ENCODE measurements at places on chromosomes 6 and 20. TPM values are rescaled to one million over a fixed set of nuclear protein-coding genes. Genes with fewer than 3 reads are reported as not detected.

The MPIG6B gene
- not detected for total RNA-seq

- peak; percentile 38 for DNase-seq
- H3K27ac ChIP-seq, result no peak overlapping the region
- H3K4me1 ChIP-seq, result no peaks in the 10 kb centered on the region
- no peak overlapping the region for H3K4me3 ChIP-seq
- H3K36me3 ChIP-seq, result no peaks in the 10 kb centered on the region
Observed at GRCh38 chr20:58473453-58474425, 41.5 kb downstream of the APCDD1L start.

DNA sequence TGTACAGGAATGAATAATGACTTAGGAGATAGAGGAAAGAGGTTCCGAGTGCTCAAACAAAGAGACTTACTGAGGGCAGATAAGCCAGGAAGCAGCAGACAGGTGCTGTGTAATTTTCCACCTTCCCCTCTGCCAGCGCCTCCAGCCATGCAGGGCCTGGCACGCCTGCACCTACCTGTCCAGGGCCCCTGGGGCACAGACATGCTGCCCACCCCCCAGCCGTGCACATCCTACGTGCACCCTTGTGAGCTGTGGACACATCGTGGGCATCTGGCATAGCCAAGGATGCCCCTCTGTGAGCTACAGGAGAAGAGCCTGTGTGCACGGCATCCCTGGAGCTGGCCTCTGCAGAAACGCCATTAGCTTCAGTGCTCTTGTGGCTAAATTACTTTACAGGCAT lies 7.1 kb upstream of the SMOC2 start:
- DNase-seq, result no peak
- no peaks in the 10 kb centered on the region for H3K36me3 ChIP-seq
- H3K4me3 ChIP-seq, result no peak overlapping the region
- no peaks in the 10 kb centered on the region for H3K27me3 ChIP-seq
- H3K4me1 ChIP-seq, result no peaks in the 10 kb centered on the region

DNA sequence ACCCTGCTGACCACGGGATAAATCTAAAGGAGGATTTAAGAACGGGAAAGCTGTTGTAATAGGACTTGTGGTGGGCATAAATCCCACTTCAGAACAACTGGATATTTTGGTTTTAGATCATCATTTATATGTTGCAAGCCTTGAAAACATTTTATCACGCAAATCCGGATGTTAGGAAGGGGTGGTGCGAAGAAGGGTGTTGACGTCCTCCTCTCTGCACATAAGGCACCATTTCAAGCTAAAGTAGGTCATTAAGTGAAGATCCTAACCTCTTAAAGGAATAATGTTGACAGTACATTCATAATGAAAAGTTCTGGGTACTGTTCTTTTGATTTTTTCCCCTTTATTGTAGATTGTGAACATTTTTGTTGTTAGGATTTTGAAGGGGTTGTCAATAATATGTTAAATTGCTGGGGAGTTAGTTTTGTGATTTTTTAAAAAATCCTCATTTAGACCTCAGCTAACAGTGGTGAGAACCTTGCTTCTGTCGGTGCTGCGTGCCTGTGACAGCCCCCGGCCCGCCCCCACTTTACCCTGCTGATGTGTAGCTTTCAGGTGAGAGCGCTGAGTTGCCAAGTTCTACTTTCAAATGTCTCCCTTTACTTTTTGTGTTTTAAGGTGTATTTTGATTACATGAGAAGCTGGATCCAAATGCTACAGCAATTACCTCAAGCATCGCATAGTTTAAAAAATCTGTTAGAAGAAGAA lies 88.8 kb downstream of the MAP3K4 start:
- H3K36me3 ChIP-seq, result peaks cover 32% of the 10 kb centered on the region
- H3K4me1 ChIP-seq, result no peaks in the 10 kb centered on the region
- no peaks in the 10 kb centered on the region for H3K27me3 ChIP-seq
- H3K27ac ChIP-seq, result no peak overlapping the region
- no peak overlapping the region for H3K4me3 ChIP-seq

The CTCFL gene
- not detected for total RNA-seq

DNA sequence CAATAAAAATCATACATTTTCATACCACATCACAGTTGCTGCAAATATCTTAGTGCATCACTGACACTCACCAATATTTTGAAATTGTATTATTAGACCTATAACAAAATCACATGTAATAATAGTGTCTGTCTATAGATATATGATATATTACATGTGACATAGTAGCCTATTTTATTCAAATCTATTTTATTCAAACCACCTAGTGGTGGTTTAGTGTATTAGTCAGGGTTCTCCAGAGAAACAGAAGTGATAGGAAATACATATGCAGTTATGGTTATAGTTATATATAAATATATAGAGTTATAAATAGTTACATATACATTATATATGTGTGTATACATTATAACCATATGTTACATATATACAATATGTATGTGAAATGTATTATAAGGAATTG lies 366.5 kb upstream of the ARID1B start:
- no peaks in the 10 kb centered on the region for H3K36me3 ChIP-seq
- no peak overlapping the region for H3K27ac ChIP-seq
- no peak overlapping the region for H3K4me3 ChIP-seq
- H3K27me3 ChIP-seq, result no peaks in the 10 kb centered on the region
- H3K4me1 ChIP-seq, result no peaks in the 10 kb centered on the region

GRCh38 chr6:47690791-47691190 lies 7.6 kb upstream of the ADGRF4 start:
- no peak for DNase-seq
- no peaks in the 10 kb centered on the region for H3K4me1 ChIP-seq
- H3K27ac ChIP-seq, result no peak overlapping the region
- no peaks in the 10 kb centered on the region for H3K36me3 ChIP-seq
- H3K4me3 ChIP-seq, result no peak overlapping the region

The PTCRA gene
- not detected for total RNA-seq

DNA sequence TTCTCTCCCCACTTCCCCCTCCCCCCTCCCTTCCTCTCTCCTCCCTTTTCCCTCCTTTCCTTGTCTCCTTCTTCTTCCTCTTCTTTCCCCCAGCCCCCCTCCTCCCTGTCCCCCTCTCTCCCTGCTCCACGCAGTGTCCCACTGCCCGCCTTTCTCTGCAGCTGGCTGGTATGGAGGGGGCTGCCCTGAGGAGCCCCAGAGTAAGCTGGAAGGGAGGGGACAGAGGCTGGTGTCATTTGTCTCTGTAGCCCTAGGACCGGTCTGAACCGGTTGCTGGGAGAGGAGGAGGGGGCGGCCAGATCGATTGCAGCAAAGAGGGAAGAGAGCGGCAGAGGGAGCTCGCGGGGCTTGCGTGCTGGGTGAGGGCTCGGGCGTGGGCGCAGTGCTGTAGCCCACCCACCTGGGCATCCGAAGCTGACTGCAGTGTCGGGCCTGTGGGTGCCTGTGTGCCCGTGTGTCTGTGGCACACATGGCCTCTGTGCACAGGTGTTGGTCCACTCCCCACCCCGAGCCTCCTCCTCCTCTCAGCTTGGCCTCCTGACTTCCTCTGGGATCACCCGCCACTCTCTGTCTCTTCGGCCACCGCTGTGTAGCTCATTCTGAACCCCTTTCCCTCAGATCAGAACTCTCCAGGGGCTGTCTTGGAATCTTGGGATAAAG lies 50.6 kb downstream of the SRC start:
- H3K27ac ChIP-seq, result no peak overlapping the region
- H3K27me3 ChIP-seq, result no peaks in the 10 kb centered on the region
- DNase-seq, result no peak
- H3K4me1 ChIP-seq, result no peaks in the 10 kb centered on the region
- no peak overlapping the region for H3K4me3 ChIP-seq

- H3K4me3 ChIP-seq, result no peak overlapping the region
- no peaks in the 10 kb centered on the region for H3K27me3 ChIP-seq
- H3K4me1 ChIP-seq, result peaks cover 21% of the 10 kb centered on the region
- no peaks in the 10 kb centered on the region for H3K36me3 ChIP-seq
- DNase-seq, result no peak
Observed at GRCh38 chr6:6803180-6803977, 214.9 kb downstream of the LY86 start.

DNA sequence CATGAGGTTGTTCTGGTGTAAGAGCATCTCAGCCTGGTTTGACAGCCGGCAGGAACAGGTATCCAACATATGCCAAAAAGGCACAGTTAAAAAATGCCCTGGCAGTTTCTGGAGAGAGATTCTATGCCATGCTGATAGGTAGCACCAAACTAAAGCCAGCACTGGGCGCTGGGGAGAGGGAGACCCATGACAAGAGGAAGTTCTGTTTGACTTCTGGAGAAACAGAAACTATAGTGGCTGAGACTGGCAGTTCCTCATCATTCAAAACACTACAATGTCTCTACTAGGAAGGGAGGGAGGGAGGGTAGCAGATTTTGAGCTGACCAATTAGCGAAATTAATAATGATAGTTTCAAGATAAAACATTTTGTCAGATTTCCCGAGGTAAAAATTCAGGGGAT lies 174.1 kb downstream of the ADAT2 start:
- H3K4me3 ChIP-seq, result no peak overlapping the region
- H3K36me3 ChIP-seq, result no peaks in the 10 kb centered on the region
- H3K27ac ChIP-seq, result no peak overlapping the region

The ADAT2 gene
- 3.7 TPM for total RNA-seq

DNA sequence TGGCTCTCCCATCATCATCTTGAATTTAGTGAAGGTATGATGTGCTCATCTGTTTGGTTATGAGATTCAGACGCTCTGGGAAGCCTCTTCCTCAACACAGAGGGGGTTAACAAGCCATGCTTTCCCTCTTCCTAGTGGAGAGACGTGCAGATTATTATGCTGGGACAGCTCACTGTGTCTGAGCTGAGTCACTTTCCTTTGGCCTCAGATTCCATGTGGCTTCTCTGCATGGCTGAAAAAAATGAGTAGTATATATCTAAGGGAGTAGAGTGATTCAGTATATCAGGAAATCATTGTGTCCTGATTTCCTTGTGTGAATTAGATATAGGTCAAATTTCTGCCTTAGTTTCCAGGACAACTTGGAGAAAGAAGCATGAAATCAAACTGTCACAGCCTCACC lies 52.6 kb downstream of the FIG4 start:
- H3K4me1 ChIP-seq, result no peaks in the 10 kb centered on the region
- no peaks in the 10 kb centered on the region for H3K36me3 ChIP-seq
- no peak for DNase-seq
- H3K27ac ChIP-seq, result no peak overlapping the region

The IL20RA gene
- total RNA-seq, result 0.27 TPM

GRCh38 chr20:10876558-10876957 lies 202.8 kb upstream of the JAG1 start:
- no peaks in the 10 kb centered on the region for H3K4me1 ChIP-seq
- no peak overlapping the region for H3K4me3 ChIP-seq
- no peaks in the 10 kb centered on the region for H3K27me3 ChIP-seq
- H3K27ac ChIP-seq, result no peak overlapping the region
- DNase-seq, result no peak

The ZBTB9 gene
- 4.4 TPM for total RNA-seq

DNA sequence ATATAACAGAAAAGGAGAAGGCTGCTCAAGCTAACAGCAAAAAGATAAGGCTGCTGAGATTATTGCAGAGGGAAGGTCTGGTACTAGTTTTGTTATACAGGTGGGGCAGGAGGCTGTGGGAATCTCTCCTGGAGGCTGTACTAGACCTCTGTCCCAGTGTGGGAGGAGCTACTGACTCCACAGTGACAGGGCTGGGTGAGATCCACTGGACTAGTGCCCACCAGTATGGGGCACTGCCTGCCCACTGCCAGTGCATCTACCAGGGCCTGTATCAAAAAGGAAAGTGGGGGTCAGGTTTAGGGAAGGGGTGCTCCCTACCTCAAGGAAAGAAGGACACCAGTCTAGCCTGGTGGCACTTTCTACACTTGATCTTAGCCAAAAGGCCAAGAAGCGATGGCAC lies 30.1 kb downstream of the GSTA2 start:
- H3K4me3 ChIP-seq, result no peak overlapping the region
- no peak overlapping the region for H3K27ac ChIP-seq
- H3K36me3 ChIP-seq, result no peaks in the 10 kb centered on the region
- no peaks in the 10 kb centered on the region for H3K27me3 ChIP-seq

The RAET1L gene
- not detected for total RNA-seq

- H3K4me1 ChIP-seq, result peaks cover 4% of the 10 kb centered on the region
- no peak overlapping the region for H3K27ac ChIP-seq
- no peak for DNase-seq
- H3K27me3 ChIP-seq, result no peaks in the 10 kb centered on the region
- no peak overlapping the region for H3K4me3 ChIP-seq
- no peaks in the 10 kb centered on the region for H3K36me3 ChIP-seq
Observed at GRCh38 chr20:57701090-57701489, 8.7 kb downstream of the PMEPA1 start.

DNA sequence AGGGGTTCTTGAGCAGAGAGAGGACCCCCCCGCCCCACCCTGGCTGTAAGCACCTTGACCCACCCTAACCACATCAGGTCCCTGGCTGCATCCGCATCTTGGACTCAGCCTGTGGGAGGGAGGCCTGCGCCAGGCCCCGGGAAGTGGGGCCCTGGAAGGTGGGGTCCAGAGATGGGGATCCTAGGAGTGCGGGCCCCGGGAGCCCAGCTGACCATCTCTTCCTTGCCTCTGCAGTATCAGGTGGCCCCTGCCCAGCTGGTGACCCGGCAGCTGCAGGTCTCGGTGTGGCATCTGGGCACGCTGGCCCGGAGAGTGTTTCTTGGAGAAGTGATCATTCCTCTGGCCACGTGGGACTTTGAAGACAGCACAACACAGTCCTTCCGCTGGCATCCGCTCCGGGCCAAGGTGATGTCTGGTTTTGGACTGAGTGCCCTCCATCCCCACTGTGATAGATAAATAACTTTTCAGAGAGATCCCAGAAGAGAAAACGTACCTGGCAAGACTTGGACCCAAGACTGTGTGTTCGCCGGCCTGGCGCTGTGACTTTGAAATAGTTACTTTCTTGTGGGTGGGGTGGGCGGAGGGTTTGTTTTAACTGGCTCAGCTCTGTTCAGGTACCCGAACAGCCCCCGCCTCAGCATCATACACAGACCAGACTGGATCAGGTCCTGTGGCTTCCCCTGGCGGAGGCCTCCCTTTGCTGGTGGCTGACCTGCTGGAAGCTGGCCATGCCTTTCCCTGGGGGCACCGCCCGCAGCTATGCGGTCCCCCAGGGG lies 62.0 kb downstream of the EZR start:
- no peak overlapping the region for H3K4me3 ChIP-seq
- no peak for DNase-seq
- H3K27me3 ChIP-seq, result no peaks in the 10 kb centered on the region
- H3K36me3 ChIP-seq, result no peaks in the 10 kb centered on the region
- no peak overlapping the region for H3K27ac ChIP-seq

GRCh38 chr20:53574259-53574789 lies 19.3 kb downstream of the ZNF217 start:
- H3K27me3 ChIP-seq, result no peaks in the 10 kb centered on the region
- DNase-seq, result no peak
- H3K4me1 ChIP-seq, result peaks cover 20% of the 10 kb centered on the region
- H3K27ac ChIP-seq, result no peak overlapping the region
- H3K4me3 ChIP-seq, result no peak overlapping the region
- peaks cover 43% of the 10 kb centered on the region for H3K36me3 ChIP-seq

- no peaks in the 10 kb centered on the region for H3K27me3 ChIP-seq
- H3K36me3 ChIP-seq, result no peaks in the 10 kb centered on the region
- no peak overlapping the region for H3K4me3 ChIP-seq
- H3K4me1 ChIP-seq, result no peaks in the 10 kb centered on the region
- no peak for DNase-seq
- no peak overlapping the region for H3K27ac ChIP-seq
Observed at GRCh38 chr20:13922241-13922640, 68.2 kb downstream of the SEL1L2 start.

All from thyroid gland (tissue), 4 donors.